T follicular helper cell (primary cell): ENCODE measurements at places on chromosomes 3 and 15.

DNA sequence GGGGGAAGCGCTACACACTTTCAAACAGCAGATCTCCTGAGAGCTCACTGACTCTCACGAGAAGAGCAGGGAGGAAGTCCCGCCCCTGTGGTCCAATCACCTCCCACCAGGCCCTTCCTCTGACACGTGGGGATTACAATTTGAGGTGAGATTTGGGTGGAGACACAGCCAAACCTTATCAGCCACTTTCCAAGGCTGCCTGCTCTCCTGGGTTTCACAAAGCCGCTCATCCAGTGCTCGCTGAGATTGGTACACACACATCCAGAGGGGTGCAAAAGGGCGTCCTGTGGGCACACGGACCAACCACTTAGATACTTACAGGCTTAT lies 23.1 kb downstream of the XXYLT1 start:
- DNase-seq, result no peak

GRCh38 chr3:129575997-129576384 lies 30.5 kb downstream of the PLXND1 start:
- no peak for DNase-seq

GRCh38 chr15:74890665-74890960 lies 771 bp downstream of the MPI start:
- DNase-seq, result no peak

GRCh38 chr15:60563539-60564404 lies 84.8 kb upstream of the ICE2 start:
- DNase-seq, result no peak

DNA sequence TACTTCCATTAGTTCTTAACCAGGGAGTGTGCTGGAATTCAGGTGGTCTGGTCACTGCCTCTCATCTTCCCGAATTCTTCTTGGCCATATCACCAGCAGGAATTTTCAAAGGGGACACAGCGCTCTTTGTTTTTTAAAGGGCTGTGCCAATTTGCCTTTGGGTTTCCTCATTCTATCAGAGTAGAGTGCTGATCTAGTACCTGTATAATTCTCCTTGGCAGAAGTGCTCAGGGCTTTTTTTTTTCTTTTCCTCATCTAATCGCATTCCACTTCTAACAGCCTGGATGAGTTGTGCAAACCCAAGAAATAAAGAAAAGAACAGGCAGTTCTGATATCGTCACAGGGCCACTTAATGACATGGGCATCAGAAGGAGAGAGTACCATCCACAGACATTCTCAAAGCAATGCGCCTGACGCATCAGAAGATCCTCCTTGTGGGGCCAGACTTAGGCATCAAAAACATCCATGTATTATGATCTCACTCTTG lies 121.0 kb downstream of the ASB7 start:
- DNase-seq, result no peak

DNA sequence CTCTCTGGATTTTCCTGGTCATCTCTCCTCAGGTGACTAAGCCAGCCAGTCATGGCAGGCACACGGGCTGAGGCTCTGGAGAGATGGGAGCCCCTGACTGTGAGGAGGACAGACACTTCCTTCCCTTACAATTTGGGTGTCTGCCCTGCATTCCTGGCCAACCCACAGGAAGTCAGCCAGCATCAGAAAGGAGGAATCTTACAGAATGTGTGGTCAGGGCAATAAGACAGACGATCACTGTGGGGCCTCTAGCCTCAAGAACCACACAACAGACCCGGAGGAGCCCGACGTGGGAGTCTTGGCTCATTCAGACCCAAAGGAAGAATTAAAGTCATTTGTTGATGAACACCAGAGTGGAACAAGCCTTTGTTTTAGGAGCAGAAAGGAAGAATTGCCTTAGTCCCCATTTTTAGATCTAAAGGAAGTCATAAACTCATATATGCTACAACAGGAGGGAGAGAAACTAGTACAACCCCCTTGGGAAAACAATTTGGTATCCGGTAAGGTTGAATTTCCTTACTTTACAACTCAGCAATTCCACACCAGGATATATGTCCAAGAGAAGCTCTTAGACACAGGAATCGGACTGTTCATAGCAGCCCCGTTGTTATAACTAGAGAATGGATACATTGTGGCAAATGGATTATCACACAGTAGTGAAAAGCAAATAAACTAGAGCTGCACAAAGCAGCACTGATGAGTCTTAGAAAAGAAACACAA lies 62.2 kb downstream of the ABTB1 start:
- DNase-seq, result no peak

GRCh38 chr15:68666120-68666811 lies 87.5 kb downstream of the CORO2B start:
- no peak for DNase-seq

- no peak for DNase-seq
These were observed 115.2 kb upstream of the PDZRN3 start for GRCh38 chr3:73739791-73740453.

DNA sequence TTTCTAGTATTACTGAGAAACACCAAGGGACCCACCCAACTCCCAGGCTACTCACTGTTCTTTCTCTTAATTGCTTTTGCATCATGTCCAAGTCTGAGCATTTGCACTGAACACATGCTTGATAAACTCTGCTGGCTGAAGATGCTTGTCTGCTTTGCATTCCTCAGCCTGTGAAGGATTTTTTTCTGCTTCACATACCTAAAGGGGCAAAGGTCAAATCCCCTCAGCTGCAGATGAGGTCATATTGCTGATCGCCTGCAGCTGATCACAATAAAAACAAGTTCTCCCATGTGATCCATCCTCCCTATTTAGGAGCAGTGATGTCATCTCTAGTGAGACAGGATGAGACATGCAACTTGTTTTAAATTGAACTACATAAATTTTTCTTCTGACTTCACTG lies 84.6 kb upstream of the DCBLD2 start:
- no peak for DNase-seq

- no peak for DNase-seq
These were observed 58.1 kb downstream of the FOXP1 start for GRCh38 chr3:71525391-71525790.

DNA sequence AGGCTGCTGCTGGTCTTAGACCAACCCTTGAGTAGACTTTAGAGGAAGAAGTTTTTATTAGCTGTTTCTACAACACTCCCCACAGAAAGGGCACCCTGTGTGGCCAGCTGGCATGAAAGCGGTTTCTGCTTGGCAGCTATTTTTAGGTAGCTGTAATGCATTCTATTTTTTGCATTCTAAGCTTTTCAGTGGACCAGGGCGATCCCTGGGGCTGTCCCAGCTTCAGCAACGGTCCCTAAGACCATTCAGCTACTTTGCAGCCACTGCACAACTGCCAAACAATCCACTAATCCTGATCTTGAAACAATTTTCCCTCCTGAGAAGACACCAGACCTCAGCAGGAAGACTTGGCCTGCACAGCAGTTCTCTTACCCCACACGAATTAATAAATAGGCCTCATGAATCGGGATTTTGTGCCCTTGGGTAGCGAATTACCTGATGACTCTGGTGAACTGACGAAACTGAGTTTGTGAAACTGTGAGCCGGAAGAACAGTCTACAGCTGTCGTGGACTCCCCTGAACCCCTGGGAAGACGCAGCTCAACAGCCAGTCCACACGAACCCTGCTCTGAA lies 14.6 kb upstream of the TFRC start:
- DNase-seq, result no peak

- no peak for DNase-seq
These were observed 182.9 kb downstream of the KCNMB2 start for GRCh38 chr3:178718995-178719635.

- no peak for DNase-seq
These were observed 92.8 kb upstream of the MELTF start for GRCh38 chr3:197122394-197122793.

GRCh38 chr3:169822983-169823382 lies 10.3 kb upstream of the LRRC34 start:
- no peak for DNase-seq

GRCh38 chr3:194275291-194275690 lies 75.8 kb downstream of the CPN2 start:
- DNase-seq, result no peak

- no peak for DNase-seq
These were observed 43.2 kb downstream of the TMEM45A start for GRCh38 chr3:100535610-100535943.

- no peak for DNase-seq
These were observed 61.7 kb downstream of the FNDC3B start for GRCh38 chr3:172101107-172101506.

DNA sequence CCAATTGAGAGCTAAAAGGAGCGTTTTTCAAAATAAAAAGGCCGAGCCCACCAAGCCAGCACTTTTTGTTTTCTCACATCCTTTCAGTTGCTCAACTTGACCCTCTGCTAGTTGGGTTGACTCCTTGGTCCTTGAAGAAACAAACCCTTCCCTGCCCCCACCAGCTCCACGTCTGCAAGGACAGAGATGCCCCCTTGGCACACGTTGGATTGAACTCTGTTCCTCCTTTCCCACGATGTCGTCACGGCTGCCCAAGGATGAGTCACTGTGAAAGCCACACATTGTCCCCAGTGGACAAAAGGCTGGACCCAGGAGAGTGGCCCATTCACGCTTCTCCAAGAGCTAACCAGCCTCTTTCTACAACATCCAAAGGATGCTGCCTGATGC lies 43.0 kb upstream of the SPATA12 start:
- DNase-seq, result no peak

DNA sequence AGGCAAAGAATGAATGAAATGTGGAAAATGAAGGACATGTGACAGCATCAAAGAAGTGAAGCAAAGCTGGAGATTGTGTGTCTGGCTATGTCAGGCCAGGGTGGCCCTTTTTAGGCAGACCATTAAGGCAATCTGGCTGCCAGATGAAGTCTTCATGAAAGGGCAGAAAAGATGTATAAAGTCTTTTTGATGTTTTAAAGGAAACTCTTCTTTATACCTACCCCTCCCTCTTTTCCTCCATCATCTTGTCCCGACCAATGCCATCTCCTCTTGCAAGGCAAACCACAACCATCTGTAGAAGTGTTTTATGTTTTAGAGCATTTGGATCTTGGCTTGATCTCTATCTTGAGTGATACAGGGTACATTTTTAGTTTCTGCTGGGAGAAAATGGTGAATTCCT lies 259.2 kb downstream of the LSAMP start:
- DNase-seq, result no peak

GRCh38 chr15:96474231-96474664 lies 143.7 kb downstream of the NR2F2 start:
- no peak for DNase-seq

GRCh38 chr15:43187544-43188155 lies 2.4 kb downstream of the CCNDBP1 start:
- DNase-seq, result no peak

- peak; percentile 79 for DNase-seq
These were observed 17.2 kb upstream of the USP3 start for GRCh38 chr15:63487076-63487757.

- DNase-seq, result no peak
These were observed 2.8 kb downstream of the SQOR start for GRCh38 chr15:45637552-45638033.

DNA sequence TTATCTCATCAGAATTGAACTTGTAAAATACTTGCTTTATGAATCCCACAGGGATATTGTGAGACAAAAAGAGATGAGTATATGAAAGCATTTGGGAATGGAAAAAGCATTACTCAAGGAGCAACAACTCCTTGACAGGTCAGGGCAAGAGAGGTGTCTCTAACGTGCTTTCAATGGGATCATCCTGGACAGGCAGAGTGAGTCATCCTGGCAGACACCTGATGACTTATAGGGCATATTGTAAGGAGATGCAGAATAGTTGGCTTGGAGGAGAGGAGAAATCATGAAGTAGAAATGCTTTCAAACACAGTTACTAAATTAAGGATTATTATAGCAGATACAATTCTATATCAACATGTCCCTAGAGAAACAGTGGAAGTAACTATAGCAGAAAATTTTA lies 71.9 kb upstream of the THSD4 start:
- DNase-seq, result no peak

DNA sequence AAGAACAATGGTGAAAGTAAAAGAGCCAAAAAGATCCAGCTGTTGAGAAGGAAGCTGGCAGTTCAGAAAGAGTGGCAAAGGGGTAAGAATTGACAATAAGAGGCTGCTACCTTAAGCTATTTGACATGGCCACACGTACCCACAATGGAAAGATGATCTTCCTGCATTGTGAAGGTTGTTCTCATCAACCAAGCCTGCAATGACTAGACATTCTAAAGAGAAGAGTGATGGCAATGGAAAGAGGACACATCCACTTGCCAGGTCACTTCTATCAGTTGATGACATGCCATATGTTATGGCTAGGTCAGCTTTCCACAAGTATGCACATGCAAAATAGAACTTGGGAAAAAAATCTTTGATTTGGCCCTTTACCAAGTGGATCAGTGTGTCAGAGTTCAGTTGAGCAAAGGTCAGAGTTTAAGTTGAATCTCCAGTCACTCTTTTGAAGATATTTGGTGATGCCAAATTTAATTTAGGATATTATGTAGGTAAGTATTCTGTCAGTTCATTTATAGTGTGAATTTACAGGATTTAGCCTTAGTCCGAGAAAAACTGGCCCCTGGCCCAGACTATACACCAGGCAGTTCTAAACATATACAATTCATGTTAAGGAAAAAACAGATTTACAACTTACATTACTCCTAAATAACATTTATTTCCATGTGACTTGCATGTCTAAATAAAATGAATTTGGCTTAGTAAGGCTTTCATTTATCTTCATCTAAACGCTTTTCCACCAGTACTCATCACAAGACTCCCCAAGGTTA lies 104.9 kb upstream of the FLNB start:
- no peak for DNase-seq

DNA sequence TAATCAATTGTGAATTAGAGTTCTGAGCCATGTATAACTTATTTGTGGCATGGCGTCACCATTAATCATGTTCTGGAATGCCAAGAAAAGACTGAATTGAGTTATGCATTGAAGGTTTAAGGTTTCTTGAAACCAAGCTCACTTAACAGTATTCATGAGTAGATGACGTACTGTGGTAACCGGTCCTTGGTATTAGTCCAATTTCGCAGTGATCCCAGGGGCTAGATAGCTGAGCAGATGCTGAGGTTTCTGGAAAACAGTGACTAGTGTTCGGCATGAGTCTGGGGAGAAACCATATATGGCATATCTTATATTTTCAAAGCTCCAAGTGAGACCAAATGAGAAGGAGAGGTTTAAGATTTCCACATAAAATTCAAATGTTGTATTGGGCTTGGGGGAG lies 218.3 kb upstream of the LYSMD4 start:
- no peak for DNase-seq

DNA sequence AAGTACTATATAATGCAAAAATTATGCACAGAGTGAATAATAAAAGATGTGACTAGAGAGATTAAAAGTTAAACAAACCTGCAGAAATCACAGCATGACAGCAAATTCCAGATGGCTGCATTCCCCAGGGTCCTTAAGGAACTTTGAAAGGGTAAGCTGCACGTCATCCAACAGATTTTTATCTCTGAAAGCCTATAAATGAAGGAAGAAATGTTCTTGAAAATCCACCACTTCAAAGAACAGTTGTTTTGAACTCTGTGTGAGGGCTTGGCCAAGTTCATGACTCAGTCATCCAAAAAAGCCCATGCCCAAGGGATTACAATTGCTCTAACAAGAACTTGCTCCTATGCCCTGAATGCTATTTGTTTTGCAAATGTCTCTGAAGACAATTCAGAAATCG lies 603.6 kb downstream of the PLOD2 start:
- DNase-seq, result no peak

- no peak for DNase-seq
These were observed 221.2 kb downstream of the NR2F2 start for GRCh38 chr15:96551722-96552121.
